ENCODE measurements at places on chromosomes 6 and 20. TPM values are rescaled to one million over a fixed set of nuclear protein-coding genes. Genes with fewer than 3 reads are reported as not detected.

- no peak for DNase-seq
Measured at GRCh38 chr6:149332602-149333265, 15.2 kb downstream of the TAB2 start.

GRCh38 chr6:159513074-159513720 is 179.8 kb downstream of the SOD2 start:
- DNase-seq, result no peak

GRCh38 chr20:63121246-63121645 is 94.7 kb downstream of the YTHDF1 start:
- DNase-seq, result no peak

GRCh38 chr20:62765021-62765420 is 31.3 kb upstream of the MRGBP start:
- no peak for DNase-seq

Gene SASH1
- 18.5 TPM for polyA plus RNA-seq

DNA sequence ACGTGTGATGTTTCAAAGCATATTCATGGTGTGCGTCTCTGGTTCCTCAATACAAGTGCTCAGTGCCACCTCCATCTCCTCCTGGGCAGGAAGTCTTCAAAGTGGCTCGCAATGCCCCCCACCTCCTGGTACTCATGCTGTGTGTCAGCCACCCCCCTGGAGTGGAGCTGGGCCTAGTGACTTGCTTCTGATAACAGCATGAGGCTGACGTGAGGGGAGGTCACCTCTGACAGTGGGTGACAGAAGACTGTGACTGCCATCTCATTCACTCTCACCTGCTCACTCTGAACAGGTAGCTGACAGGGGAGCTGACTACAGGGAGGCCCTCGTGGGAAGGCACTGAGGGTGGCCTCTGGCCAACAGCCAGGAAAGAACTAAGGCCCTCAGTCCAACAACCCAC is 92.4 kb upstream of the NFATC2 start:
- DNase-seq, result no peak

GRCh38 chr20:21338291-21338690 is 35.2 kb downstream of the XRN2 start:
- peak; percentile 51 for DNase-seq

- DNase-seq, result peak; percentile 1
Measured at GRCh38 chr6:154039231-154039842, at the start of gene OPRM1. Gene OPRM1 (plus strand): TSS chr6:154039240. CDS start chr6:154039545, 305 bp downstream.

Gene LPIN3
- 2.5 TPM for polyA plus RNA-seq

- DNase-seq, result peak; percentile 45
Measured at GRCh38 chr20:25360631-25361286, 29.9 kb downstream of the ABHD12 start.

- DNase-seq, result no peak
Measured at GRCh38 chr6:166221040-166221439, 53.4 kb upstream of the TBXT start.

DNA sequence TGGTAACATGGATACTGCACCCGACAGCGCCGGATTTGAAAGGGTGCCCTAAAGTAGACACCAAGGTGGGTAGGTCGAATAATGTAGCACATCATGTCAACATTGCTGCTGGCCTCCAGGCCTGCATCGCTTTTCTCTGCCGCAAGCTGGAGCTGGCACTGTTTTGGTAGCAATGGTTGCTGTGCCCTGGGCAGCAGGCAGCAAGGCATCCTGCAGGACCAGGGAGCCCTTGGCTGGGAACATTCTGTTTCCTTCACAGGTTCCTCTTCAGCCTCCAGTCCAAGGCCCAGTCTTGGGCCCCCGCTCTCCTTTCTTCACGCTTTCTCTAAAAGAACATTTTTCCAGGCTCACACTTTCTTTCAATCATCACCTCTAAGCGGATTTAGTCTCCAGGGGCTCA is 365.8 kb upstream of the JARID2 start:
- DNase-seq, result no peak

DNA sequence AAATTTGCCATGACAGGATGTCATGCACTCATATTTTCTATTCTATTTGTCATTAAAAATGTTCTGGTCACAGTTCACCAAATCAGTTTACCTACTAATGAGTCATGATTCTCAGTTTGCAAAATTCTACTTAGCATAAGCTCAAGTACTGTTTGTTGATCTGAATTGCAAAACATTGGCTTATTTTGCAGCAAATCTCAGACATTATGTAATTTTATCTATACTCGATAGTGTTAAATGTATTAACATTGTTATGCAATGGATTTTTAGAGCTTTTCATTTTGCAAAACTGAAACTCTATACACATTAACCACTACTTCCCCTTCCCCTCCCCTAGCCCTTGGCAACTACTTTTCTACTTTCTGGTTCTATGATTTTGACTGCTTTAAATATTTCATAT is 213.8 kb upstream of the ZFP64 start:
- no peak for DNase-seq

Gene RNF144B
- 18.1 TPM for polyA plus RNA-seq

DNA sequence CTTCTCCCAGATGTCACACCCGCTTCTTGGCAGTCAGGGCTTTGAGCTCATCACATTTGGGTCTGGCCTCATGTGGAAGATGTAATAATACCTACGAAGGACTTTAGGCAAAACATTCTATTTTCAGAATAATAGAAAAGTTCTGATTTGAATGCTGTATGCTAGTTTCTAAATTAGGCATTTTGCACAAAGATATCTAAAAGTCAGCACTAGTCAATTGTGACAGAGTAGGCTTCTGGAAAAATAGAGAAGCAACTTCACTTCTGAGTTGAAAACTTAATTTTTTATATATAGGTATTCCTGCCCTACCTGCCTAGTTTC is 38.3 kb upstream of the CD2AP start:
- no peak for DNase-seq

DNA sequence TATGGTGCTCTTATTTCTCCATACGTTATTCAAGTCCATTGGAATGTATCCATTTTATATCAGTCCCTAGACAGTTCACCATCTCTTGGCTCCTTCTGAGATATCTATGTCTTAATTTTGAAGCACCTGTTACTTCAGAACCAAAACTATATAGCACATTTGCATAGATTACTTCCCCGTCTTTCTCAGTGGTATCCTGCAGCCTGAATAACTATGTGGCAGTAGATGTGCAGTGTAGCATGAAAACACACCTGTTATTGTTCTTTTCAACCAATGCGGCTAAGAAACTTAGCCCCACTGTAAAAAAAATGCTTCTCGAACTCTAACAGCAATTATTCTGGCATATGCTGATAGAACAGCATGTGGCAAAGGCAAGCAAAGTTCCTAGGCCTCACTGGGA is 1184.4 kb upstream of the ADGRB3 start:
- no peak for DNase-seq

Gene HAO1
- not detected for polyA plus RNA-seq

Gene OPN5
- polyA plus RNA-seq, result 0.02 TPM

DNA sequence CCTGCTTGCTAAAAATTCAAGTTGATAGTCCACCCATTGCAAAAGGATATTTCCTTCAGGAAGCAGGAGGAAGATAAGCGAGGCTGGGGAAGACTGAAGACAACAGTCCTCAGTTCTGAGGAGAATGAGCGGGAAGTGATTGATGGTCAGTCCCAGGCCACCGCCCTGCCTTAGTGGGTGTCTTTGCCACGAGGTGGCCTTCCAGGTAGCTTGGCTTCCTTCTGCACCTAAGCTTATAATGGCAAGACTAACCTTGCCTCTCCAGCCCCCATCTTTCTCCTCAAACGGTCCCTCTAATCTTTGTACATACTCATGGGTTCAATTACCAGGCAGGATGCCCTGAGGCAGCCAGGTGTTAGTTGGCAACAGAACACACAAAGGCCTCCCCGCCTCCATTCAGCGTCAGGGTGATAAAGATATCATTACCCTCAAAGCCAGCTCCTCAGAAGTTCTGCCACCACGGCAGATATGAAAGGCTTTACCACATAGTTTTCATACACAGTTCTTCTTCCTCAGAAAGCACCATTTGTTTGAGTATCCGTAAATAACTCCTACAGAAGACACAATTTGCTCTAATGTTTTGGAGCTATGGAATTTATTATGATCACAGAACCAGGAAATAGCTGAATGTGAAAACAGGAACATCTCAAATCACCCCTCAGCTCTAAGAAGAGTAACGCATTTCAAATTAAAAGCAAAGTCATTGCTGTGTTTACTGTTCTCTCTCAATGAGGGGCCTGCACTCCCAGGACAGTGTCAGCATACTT is 249.4 kb downstream of the ATXN1 start:
- DNase-seq, result peak; percentile 50

- DNase-seq, result no peak
Measured at GRCh38 chr20:11044561-11044960, 370.8 kb upstream of the JAG1 start.

GRCh38 chr6:101393251-101393828 is at the start of gene GRIK2:
Gene GRIK2 (plus strand): TSS chr6:101393708.
- DNase-seq, result peak; percentile 2

Gene TP53TG5
- polyA plus RNA-seq, result not detected

Data from endothelial cell of umbilical vein (primary cell).